Right kidney (tissue), 9 donors: ENCODE measurements at places on chromosomes 2 and 18.

DNA sequence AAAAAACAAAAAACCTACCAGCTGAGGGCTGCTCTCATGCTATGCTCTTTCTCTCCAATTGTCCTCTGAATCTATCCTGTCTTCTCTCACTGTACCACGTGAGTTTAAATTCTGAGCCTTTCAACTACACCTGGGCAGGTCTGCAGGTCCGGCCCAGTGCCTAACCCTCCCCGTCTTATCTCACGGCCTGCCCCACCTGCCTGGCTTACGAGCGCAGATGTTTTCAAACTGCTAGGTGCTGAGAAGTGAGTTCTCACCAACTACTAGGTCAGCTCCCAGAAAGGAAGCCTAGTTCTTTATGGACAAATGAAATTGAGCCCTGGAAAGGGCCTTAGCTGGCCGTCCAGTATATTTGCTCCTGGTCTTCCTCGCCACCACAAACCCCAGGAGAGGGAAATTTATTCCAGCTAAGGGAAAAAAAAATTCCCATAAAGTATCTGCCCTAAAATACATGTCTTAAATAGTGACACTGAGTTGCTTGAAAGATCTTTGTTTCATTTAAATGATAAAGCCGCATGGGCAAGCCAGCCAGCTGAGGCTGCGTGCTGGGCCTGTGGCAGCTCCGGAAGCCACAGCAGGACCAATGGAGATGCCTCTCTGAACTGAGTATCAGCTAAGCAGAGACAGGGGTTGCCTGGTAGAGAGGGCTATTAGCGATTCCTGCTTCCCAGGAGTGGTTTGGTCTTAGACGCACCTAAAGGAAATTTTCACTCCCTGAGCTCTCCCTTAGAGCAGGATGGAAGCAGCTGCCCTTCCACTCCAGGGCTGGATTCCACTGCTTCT is 92.5 kb upstream of the NCK2 start:
- no peak for DNase-seq

DNA sequence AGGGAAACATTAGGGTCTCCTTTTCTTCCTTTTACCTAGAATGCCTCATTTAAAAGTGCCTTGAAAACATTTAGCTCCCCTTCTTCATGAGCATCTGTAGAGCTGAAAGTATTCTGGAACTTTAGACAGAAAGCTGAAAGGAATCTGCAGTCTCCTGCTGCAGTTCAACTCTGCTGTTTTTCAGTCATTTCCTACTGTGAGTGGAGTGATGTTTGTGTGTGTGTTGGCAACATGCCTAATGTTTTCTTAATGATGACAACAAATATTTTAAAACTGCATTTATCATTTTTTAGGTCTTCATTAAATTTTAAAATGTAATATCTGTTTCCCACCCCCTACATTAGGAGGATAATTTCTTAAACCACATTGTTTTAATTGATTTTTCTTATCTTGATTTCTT is 66.6 kb downstream of the TWSG1 start:
- no peak for DNase-seq

DNA sequence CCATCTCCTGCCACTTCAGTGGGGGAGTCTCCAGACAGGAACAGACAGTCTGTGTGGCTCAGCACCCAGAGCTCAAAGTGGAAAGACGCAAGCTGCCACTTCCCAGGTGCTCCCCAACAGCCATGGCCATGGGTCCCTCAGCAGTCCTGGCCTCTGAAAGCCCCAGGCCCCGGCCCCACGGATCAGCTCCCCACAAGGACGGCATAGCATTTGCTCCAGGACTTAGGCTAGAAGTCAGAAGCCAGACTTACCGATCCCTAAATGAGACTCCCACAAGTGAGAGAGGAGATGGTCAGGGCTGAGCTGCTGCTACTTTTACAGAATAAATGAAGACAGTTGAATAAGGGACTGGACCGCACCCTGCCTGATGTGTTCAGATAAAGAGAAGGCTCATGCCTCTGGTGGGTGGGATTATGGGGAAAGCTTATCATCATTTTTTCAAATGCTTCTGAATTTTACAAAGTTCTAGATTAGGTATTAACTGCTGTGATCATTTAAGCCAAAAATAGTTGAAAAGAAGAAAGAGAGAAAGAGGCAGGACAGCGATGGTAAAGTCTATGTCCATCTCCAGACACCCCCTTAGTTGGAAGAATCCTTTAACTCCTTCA is 50.5 kb downstream of the ADD2 start:
- no peak for DNase-seq

- DNase-seq = no peak
Measured at GRCh38 chr2:73851274-73851673, 22.5 kb downstream of the STAMBP start.

DNA sequence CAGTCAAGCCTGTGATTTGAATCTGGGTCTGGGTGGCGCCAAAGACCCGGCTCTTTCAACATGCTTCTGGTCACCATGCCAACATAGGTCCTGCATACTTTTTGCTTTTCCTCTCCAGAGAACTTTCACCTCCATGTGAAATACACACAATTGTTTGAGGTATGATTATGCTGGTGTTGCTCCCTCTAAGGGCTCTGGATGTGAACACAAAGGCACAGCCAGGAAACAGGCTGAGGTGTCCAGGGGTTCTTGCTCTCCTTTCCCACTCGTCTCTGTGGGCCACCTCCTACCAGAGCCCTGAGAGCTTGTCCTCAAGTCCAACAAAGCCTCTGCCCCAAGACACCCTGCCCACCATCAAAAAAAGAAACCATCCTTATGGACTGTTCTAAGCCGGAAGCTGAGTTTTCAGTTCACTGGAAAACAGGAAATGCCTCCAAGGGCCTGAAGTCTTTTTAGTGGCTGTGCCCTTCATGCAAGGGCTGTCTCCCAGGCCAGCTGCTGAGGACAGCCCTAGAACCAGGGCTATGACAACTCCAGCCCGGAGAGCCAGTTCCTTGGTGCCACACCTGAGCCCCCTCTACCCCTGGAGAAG is 100.2 kb upstream of the EPAS1 start:
- no peak for DNase-seq

GRCh38 chr2:174694196-174694878 is 69.9 kb downstream of the CHRNA1 start:
- DNase-seq = no peak

GRCh38 chr2:197710424-197711042 is 5.4 kb downstream of the MARS2 start:
- DNase-seq = no peak

DNA sequence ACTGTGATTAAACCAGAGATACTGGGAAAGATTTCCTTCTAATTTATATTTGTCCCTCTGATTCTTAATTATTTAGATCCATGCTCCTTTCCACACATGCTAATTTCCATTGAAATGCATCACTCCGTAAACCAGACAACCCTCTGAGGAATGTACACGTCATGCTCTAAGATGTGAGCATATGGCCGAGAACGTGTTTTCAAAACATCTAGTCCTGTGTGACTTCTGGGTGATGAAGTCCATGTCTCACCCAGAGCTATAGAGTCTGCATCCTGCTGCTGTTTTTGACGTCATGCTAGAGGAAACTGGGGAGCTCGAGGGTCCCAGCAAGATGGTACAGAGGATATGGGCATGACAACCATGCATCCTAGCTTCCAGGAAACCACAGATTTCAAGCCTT is 53.6 kb downstream of the CAPN13 start:
- DNase-seq = no peak

GRCh38 chr2:127634066-127634617 is 11.8 kb upstream of the GPR17 start:
- DNase-seq = no peak

- DNase-seq = no peak
Measured at GRCh38 chr18:3219241-3219630, 532 bp downstream of the MYOM1 start.

DNA sequence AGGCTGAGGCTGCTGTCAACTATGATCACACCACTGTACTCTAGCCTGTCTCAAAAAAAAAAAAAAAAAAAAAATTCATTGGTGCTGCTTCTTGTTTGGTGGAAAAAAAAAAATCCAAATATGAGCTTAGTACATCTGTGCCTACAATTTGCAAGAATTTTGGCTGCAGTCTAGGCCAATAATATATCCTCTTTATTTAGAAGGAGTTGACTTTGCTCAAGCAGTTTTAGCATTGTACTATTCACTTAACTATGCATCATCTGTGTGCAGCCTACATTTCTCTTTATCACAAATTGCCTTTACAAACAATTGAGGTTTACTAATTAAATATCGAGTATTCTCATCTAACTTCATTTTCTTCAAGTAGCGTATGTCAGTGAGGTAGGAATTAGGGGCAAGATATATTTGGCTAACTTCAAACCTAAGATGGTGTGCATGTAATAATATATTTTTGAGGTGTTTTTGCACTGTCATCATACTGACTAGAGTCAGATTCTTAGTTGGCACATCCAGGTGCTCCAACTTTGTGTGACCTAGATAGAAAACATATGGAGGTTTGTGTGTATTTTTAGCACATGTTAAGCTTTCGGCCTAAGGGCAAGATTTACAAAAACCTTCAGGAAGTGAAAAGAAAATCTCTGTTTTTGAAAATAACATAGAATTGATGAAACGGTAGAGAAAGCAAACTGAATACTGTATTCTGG is 51.8 kb downstream of the PMS1 start:
- DNase-seq = no peak

DNA sequence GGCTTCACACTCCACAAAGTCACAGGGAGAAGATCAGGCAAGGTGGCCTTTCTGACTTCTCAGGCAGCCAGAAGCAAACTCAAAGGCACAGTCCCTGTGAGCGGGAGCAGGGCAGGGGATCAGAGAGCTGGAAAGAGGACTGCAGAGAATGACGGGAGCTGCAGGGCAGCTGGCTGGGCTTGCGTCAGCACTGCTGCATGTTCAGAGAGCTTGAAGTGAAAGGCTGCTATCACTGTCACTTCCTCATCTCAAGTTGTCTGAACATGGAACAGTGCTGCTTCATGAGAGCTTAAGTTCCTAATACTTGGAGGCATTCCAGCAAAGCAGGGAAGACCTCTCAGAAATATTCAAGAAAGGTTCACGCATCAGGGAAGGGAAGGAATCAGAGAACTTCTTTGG is 20.4 kb downstream of the TGFBRAP1 start:
- no peak for DNase-seq

DNA sequence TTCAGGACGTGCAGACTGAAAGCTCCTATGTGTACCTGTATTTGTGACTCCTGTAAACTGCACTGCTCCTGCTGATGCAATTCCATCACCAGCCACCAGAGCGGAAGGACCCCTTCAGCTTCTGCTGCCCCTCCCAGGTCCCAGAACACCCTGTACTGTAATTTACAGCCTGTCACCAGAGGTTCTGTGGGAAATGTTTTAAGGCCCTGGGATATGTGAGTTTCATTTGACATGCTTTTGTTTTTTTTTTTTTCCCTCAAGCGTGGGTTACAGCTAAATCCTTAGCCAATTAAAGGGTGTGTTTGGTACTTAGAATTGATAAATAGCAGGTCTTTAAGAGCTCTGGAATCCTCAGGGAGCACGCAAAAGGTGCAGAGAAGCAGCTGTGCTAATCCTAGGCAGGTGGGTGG is 79.4 kb downstream of the KCTD1 start:
- no peak for DNase-seq

GRCh38 chr2:86499326-86499725 is 58.2 kb downstream of the KDM3A start:
- DNase-seq = no peak

- peak; percentile 11 for DNase-seq
Measured at GRCh38 chr2:34242763-34243123, 643.6 kb upstream of the FAM98A start.
